Articular chondrocyte of knee joint (primary cell): ENCODE measurements at places on chromosomes 2 and 18. TPM values are rescaled to one million over a fixed set of nuclear protein-coding genes. Genes with fewer than 3 reads are reported as not detected.

The REG3G gene
- not detected in 2 replicates for total RNA-seq

The PRSS56 gene
- not detected in 2 replicates for total RNA-seq

The LIPG gene
- total RNA-seq, result 0.32 and 0.39 TPM in 2 replicates

The MARCO gene
- not detected in 2 replicates for total RNA-seq

The CLASP1 gene
- total RNA-seq, result 48.6 and 60.8 TPM in 2 replicates

The CHPF gene
- 102 and 129 TPM in 2 replicates for total RNA-seq

The LYPD6 gene
- total RNA-seq, result 0.52 and 0.86 TPM in 2 replicates

The SERPINB5 gene
- not detected in 2 replicates for total RNA-seq

The VWA3B gene
- 0.11 TPM in 1 of 2 replicates, not detected in the other for total RNA-seq

The C2orf80 gene
- total RNA-seq, result not detected in 2 replicates

The SIX2 gene
- total RNA-seq, result 35.5 and 41.8 TPM in 2 replicates

The HOXD9 gene
- total RNA-seq, result 2.9 and 4.3 TPM in 2 replicates

The ACKR3 gene
- 44.4 and 73.8 TPM in 2 replicates for total RNA-seq

The GKN2 gene
- not detected in 2 replicates for total RNA-seq

The ZNF236 gene
- total RNA-seq, result 14.2 and 14.3 TPM in 2 replicates

The HOXD12 gene
- total RNA-seq, result not detected in 2 replicates

The NYAP2 gene
- not detected in 2 replicates for total RNA-seq

The CNRIP1 gene
- total RNA-seq, result 70.9 and 77.6 TPM in 2 replicates

The HOXD13 gene
- 0.11 and 0.13 TPM in 2 replicates for total RNA-seq

The RBM43 gene
- 20.0 and 26.4 TPM in 2 replicates for total RNA-seq

The CXCR1 gene
- total RNA-seq, result not detected in 2 replicates

The AQP4 gene
- total RNA-seq, result not detected in 2 replicates

The ABCG8 gene
- not detected in 2 replicates for total RNA-seq

The CCDC74B gene
- total RNA-seq, result 3.1 and 5.6 TPM in 2 replicates

The HOXD8 gene
- total RNA-seq, result 9.2 and 10.2 TPM in 2 replicates

The PHOSPHO2 gene
- total RNA-seq, result 8.9 and 11.2 TPM in 2 replicates

The MPV17 gene
- total RNA-seq, result 95.4 and 108 TPM in 2 replicates

The TCF7L1 gene
- 6.1 and 6.9 TPM in 2 replicates for total RNA-seq
